ENCODE measurements at places on chromosomes 1 and 21.

DNA sequence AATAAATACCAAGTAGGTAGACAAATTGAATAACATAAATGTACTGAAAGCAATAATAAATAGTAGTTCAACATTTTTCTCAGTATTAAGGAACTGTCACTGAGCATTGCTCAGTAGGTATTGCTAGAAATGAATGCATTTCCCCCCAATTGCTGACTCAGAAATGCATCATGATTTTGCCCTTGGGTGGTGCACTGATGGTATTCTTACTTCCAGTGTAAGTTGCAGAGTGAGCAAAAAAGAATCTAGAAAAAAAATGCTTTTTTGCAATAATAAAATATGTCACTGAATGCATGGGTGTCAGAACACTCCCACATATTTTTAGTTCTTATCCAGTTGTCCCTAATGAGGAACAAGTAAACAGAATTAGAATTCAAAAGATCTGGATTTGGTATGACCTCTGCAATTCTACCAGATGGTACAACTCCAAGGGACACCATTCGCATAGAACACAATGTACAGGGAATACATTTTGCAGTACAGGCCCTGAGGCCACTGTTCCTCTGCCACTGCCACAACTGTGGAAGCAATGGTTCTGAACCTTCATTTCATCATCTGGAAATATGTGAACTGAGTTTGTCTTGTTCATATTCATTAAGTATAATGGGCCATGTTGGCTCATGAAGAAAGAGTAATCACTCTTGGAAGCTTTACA lies 78.0 kb downstream of the ATP6V1G3 start:
- no peak for DNase-seq

DNA sequence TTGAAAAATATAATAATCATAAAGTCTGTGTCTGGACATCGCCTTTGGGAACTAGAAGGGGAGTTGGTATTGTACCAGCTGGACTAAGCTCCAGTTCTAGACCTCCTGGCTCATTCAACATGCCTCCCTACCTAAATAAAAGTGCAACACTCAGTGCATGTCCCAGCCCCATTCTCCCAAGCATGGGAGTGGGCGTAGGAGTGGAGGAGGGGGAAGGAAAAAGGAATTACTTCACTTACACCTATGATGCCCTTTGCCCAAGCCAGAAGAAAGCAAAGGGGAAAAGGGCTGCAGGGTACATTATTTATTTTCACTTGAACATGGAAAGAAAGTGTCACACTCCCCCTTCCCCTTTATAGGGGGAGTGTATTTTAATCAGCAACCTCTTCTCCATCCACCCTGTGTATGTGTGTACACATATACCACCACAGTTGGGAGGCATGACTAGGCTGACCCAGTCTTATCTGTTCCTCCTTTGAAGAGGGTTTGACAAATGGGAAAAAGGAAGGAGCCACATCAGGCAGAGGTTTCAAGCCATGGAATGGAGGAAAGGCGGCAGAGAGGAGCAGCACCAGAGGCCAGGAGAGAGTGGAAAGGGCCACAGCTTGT lies 3.2 kb downstream of the NIT1 start:
- no peak for DNase-seq

DNA sequence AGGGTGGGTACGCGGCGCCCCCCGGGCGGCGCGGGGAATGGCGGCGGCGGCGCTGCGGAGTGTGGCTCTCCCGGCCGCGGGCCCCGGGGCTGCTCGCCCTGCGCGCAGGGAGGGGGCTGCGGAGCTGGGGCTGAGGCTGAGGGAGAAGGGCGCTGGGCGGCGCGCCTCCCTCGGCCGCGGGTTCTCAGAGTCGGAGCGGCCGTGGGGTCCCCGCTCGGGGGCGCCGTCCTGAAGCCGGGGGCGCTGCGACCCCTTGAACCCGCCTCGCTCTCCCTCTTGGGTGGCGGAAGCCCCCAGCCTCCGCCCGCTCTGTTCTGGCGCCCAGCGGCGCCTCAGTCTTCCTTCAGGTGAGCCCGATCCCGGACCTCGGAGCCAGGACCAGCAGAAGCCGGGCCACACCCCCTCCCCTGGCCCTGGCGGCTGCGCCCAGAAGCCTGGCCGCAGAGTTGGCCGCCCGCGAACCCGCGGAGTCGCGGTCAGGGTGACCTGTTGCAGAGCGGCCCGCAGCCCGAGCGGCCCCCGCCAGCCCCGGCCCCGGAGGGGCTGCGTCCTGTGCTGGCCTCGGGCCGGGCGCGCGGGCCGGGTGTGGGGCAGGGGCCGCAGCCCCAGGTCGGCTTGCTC lies 532 bp downstream of the RALGPS2 start:
- DNase-seq = no peak

- DNase-seq = no peak
Observed at GRCh38 chr1:111516005-111516535, 12.6 kb upstream of the ADORA3 start.

DNA sequence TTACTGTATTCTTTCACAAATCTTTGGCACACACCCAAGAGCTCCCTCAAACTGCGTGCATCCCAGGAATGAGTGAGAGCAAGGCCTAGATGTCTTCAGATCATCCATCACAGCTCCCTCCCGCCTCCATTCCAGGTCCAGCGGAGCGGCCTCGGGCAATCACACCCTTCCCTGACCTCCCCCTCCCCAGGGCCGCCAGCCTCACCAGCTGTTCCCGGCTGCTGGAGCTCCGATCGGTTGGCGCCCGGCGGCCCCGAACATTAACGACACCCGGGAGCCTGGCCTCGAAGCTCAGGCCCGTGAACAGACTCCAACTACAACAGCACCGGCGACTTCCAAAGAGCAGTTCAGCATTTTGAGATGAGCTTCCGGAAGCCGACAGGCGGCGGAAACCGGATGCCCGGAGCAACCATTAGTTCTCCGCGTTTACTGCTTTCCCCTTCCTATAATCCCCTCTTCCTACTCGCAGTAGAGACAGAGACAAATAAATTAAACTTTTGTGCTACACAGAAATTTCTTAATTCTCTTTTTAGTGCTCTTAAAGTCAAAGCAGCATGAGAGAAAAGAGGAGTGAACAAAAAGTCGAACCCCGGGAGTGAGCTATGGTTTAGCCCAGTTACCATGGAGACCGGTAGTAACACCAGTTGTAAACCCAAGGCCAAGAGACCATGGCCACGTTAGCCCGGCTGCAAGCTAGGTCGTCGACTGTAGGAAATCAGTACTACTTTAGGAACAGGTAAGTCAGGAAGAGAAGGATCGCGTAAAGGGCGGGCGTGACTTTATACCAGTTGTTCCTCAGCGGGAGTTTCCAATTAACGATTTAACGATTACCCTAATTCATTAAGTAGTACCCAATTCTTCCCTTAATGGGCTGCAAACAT lies at the start of the genes GPATCH2 and SPATA17:
Gene GPATCH2 (minus strand): TSS at position 380 of the 881 bp plus-strand sequence. CDS start 119 bp downstream, at position 261.
Gene SPATA17 (plus strand): TSS at position 634 of the 881 bp plus-strand sequence. CDS start 35 bp downstream, at position 669.
- peak; percentile 79 for DNase-seq

DNA sequence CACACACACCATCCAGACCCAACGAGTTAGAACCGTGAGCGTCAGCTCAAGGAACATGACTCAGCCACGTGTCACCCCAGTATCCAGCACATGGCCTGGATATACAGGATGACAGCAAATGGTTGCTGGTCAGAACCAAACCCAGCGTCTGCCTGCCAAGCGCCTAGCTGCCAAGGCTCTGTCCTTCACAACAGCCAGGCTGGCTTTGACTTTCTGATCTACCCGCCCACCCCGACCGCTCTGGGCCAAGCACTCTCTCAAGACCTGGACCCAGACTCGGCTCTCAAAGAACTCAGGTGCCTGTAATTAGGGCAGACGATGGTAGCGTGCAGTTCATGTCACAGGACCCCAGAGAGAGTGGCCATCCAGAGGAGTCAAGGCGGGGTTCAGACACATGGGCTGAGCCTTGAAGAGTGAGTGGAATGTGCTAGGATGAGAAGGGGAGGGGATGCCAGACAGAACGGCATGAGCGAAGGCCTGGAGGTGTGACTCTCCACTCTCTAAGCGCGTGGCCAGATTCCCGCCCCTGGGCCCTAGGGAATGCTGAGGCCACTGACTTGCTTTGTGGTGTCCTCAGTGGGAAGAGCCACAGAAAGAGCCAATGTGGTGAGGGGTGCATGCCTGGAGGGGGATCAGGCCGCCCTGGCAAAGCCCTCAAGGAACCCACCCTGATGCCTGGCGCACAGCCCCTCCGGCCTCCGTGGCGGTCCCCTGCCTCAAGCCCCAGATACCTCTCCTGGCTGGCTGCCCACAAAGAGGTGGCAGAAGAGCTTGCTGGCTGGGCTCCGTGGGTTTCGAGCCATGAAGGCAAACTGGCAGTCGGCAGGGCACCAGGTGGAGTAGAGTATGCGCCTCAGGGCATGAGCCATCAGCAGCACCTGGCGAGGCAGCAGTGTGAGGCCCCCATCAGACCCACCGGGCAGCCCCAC lies 7.0 kb downstream of the SH2D5 start:
- peak; percentile 95 for DNase-seq

DNA sequence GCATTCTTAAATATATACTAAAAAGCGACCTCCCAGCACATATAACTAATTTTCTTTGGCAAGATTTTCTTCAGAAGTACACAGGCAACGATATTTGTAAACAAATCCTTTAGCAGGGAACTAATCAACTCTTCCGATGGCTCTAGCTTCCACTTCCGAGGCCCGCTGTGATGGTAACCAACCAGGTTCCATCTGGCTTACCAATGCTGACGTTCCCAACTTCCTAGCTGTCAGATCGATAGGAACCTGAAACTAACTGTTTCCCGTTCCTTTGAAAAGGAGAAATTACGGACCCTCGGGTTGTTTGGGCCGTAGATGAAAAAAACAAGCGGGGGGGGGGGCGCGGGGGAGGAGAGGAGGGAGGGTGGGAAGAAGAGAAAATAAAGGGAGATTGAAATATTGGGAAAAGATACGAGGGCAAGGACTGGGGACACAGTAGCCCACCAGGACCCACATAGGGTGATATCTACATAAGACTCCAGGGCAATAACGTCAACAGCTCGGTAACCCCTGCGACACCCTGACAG lies 513 bp downstream of the GTF2B start:
- peak; percentile 25 for DNase-seq

GRCh38 chr21:46562472-46562871 lies 42.4 kb downstream of the S100B start:
- DNase-seq = no peak

DNA sequence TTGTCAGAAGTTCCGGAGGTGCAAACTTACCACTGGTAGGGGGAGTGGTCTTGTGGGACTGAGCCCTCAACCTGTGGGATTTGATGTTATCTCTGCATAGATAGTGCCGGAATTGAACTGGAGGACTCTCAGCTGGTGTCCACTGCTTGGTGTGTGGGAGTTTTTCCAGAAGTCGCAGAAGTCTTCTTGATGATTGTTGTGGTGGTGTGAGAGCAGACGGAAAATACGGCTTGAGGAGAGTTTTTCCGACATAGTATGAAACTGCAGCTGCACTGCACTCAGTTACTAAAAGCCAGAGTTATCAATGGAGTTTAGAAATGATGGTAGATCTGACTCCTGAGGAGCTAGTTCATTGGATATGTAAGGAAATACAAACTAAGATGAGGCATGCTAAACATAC lies 14.9 kb downstream of the RGS5 start:
- no peak for DNase-seq

GRCh38 chr1:30353637-30354036 lies 369.7 kb downstream of the MATN1 start:
- DNase-seq = no peak

DNA sequence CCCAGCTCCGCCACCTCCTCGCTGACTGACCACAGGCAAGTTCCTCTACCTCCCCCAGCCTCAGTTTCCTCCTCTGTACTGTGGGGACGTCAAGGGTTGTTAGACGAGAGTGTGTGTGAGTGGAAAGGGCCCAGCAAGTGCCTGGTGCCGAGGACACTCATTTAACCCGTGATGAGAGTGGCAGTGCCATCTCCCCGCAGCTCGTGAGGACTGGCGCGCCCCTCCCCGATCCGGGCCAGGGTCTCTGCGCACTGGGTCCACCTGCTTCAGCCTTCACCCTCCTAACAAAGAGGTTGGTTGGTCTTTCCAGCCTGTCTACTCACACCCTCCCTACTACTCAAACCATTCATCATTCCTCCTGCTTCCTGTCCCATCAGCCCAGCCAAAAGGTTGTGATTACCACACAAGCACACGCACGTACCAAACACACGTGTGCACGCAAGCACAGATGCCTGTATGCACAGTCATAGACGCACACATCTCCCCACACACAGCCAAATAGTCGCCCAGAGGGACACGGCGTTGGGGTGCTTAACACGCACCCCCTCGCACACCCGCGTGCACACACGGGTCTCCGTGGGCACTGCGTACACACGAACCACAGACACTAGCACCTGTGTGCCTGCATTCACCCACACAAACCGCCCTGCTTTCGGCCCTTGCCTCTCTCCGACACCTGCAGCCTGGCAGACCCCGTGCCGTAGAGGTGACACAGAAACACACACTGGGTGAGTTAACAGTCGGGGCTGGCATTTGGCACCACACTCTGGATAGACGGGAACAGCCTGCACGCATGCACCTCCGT lies 39.3 kb downstream of the TAS1R2 start:
- DNase-seq = no peak

DNA sequence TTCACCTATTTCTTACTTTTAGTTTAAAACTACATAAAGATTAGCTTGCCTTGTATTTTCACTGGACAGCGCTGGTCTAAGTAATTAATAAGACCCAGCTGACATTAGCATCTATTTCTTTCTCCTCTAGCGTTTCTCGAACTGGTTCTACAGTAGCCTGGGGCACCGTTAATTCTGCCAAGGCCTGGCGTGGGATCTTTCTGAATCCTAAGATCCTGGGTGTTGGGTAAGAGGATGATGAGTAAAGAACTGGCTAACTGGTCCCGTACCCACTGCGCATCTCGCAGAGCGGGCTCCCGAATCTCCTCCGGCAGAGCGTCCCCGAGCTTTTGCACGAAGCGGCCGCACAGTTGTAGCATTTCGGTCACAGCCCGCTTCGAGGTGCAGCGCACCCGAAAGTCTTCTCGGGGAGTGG lies 309 bp downstream of the NSL1 start:
- DNase-seq = peak; percentile 40

DNA sequence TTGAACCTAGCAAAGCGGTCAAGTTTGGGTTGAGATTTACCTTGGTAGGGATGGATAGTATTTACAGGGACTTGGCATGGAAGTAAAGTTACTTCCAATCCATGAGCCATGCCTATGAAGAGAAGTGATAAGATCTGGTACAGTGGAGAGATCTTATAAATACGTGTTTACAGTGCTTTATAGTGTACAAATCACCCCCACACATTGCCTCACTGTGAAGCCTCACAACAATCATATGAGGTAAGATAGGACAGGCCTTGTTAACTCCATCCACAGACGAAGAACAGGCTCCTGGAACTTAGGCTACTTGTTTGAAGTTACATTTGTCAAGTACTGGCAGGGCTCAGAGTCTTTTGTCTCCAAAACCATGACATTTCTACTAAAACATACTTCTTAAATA lies 159.8 kb downstream of the PLPPR4 start:
- no peak for DNase-seq

DNA sequence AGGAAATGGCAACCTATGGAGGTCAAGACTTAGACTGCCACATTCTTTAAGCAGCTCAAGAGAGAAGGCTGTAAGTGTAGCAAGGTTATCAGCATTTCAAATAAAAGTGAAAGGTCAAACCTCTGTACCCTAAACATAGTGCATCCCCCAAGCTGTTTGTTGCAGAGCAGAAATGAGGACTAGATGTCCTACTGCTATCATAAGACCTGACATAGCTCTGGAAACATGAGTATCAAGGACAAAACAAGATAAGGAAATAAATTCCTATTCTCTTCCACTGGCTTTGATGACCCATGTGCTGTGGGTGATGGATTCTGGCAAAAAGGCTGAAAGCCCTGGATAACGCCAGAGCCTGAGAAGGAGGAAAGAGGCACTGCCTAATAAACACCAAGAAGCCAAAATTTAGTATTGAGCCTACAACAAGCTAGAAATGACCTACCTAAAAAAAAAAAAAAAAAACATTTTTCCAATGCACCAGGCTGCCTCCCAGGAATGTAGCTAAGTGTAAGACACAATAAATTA lies 35.9 kb downstream of the URB1 start:
- no peak for DNase-seq

Measured in DMS79 (cell line).